ENCODE measurements at places on chromosomes 11 and 22.

DNA sequence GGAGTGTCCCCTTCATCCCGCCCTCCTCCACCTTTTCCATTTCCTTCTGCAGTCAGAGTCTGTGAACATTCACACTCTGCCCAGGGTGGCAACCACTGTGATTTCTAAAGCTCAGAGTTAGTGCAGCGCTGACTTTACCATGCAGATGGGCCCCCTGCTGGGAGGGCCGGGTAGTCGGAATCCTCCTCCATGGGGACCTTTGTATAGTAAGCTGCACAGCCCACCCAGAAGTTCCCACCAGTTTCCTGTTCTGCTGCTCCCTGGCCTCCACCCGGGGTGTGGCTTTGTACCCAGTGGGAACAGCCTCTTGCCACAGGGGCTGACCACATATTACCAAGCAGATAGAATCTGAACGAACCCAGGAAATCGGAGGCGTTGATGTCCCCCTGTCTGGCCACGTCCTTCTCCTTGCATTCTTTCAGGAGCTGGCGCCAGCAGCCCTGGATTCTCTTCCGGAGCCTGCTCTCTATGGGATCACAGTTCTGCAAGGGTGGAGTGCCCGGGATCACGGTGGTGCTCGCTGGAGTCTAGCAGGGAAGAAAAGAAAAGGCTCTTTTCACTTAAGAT, 125.3 kb downstream of the MPPED1 start:
- no peak for DNase-seq

- no peak for DNase-seq
Measured at GRCh38 chr22:31227186-31227585, 15.1 kb downstream of the LIMK2 start.

GRCh38 chr11:2280208-2280607, 9.8 kb upstream of the ASCL2 start:
- no peak for DNase-seq

GRCh38 chr22:48535868-48536540, 1291.7 kb downstream of the BRD1 start:
- DNase-seq, result no peak

DNA sequence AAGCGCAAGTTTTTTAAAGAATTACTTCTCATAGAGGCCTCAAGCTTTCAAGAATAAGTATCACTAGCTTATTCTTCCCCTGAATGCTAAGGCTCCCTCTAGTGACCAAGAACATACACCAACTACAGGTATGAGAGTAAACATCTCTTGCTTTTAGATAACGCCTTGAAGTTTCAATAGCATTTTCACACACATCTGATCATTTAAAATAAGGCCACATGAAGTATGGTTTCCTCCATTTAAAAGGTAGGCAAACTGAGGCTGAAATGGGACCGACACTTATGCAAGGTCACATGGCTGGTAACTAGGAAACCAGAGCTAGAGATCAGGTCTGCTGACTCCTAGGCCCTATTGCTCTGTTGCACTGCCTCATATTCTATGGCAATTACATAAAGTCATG, 66.5 kb downstream of the CCDC34 start:
- no peak for DNase-seq

- no peak for DNase-seq
Measured at GRCh38 chr11:10638316-10638925, 55.1 kb downstream of the IRAG1 start.

- DNase-seq, result no peak
Measured at GRCh38 chr11:60860943-60861342, 5.2 kb upstream of the PTGDR2 start.

DNA sequence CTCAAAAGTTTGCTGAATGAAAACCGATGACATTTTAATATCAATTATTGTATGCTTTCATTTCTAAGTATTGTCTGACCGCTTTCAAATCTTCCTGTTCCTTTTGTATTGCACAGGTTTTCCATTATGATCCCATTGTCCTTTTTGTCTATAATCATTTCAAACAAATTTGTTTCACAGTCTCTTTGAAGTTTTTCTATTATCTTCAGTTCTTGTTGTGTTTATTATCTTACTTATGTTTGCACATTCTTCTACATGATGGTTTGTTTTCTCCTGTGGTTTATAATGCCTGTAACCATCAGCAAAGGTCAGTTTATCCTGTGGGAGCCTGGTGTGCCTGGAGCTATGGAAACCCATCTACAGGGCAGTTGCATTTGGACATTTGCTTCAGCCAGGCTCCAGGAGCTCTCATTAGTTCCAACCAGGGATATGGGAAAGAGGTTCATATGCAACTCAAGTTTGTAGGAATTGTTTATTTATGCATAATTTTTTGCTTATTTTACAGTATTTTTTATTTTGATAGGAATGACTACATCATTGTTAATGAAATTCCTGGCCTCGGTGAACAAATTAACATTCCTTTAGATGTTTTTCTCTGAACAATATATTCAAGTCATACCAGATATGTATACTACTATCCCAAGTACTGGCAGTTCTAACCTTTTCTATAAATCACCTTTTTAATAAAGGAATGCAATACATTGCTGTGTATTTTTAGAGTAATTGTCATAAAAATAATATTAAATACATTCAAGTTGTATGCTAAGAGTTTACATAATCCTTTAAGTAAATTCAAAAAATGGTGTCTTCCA, 179.2 kb downstream of the SBF2 start:
- DNase-seq, result no peak

DNA sequence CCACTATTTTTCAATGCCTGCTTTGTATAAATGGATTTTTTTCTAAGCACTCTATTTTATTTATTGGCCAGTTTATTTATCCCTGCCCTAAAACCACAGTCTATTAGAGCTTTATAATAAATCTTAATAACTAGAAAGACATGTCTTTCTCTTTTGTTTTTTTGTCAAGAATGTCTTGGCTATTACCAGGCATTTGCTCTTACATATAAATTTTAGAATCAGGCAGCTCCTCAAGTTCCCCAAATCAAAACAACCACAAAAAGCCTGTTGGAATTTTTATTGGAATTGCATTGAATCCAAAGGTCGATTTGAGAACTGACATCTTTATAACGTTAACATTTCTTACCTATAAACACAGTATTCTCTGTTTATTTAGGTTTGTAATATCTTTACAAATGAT, 85.8 kb upstream of the SC5D start:
- no peak for DNase-seq

- DNase-seq, result peak; percentile 12
Measured at GRCh38 chr22:44455963-44456358, 42.1 kb downstream of the RTL6 start.

DNA sequence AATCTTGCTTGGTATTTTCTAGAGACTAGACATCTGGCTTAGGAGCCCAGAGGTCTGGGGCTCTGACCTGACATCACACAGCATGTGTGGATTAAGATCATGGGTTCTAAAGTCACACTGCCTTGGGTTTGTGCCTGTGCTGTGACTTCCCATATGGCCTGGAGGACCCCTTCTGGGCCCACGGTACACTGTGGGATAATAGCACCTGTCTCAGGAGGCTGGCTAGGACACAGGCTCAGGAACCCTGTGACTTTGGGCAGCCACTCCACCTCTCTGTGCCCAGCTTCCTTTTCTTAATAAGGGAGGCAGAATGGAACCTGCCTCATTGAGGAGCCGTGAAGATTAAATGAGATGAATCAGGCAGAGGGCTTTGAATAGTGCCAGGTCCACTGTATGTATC, 99.2 kb upstream of the B3GAT1 start:
- DNase-seq, result no peak

GRCh38 chr11:126334659-126335462, 20.6 kb upstream of the ST3GAL4 start:
- no peak for DNase-seq

GRCh38 chr11:74397501-74398243, 561 bp downstream of the PGM2L1 start:
- no peak for DNase-seq

DNA sequence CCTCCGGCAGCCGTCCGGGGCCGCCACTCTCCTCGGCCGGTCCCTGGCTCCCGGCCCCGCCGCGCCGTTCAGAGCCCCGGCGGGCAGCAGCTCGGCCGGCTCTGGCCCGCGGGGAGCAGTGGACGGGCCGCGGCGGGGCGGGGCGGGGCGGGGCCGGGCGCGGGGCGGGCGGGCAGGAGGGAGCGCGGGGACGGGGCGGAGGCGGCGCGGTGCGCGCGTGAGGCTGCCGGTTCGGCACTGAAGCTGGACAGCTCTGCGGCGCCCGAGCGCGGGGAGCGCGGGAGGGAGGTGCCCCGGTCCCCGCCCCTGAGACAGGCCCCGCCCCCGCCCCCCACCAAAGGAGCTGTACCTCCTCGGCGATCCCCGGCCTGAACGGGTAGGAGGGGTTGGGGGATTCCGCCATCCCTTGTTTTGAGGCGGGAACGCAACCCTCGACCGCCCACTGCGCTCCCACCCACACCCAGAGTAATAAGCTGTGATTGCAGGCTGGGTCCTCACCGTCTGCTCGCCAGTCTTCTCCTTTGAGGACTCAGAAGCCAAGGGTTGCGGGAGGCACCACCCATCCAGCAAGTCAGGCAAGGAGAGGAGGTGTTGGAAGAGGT, at the start of gene DRD2:
Gene DRD2 (minus strand): TSS at position 239 of the 602 bp plus-strand sequence. CDS start 50,747 bp downstream, outside the sequence.
- DNase-seq, result no peak
